T-helper 17 cell (primary cell): ENCODE measurements at places on chromosomes 12 and 14. TPM values are rescaled to one million over a fixed set of nuclear protein-coding genes. Genes with fewer than 3 reads are reported as not detected.

DNA sequence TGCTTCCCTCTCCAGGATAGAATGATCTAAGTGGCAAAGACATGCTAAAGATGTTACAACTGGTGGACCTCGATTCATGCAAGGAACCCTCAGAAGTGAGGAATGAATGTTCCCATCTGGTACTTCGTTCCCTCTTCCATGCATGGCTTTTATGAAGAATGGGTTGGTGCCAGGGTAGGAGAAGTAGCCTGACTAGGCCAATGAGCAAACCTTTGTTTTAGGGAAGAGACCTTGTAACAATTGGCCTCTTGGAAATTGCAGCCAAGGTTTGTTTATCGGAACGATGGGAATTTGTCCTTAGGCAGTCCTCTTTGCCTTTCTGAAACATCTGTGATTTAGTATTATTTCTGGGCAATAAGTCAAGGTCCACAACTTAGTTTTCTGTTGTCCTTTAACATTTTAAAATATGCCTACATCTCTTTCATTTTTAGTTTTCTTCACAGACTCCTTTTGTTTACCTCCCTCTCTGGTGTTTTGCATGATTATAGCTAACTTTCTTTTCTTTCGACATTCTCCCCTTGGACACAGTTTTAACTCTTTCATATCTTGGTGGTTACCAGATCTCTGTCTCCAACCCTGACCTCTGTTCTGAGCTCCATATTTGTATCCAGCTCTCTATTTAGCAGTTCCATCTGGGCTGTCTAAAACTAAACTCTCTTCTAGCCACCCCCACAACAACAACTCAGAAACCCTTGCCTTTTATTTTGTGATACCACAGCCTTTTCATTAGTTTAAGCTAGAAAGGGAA is 70.0 kb downstream of the DIP2B start:
- DNase-seq: no peak

DNA sequence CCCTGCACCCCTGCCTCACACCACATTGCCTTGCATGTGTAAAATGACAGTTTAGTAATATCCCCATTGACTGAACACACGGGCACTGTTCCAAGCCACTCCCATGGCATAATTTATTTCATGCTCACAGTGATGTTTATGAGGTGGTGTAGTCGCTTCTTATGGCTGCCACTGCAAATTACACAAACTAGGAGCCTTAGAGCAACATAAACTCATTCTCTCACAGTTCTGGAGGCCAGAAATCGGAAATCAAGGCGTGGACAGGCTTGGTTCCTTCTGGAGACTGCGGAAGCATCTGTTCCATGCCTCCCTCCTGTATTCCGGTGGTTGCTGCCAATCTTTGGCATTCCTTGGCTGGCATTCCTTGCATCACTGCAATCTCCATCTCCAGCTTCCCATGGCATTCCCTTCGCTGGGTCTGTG is 97.3 kb downstream of the RIN3 start:
- no peak for DNase-seq

OASL gene
- total RNA-seq: 18.8 TPM

SDR9C7 gene
- not detected for total RNA-seq

CLEC9A gene
- total RNA-seq: 0.18 TPM

- DNase-seq: no peak
Measured at GRCh38 chr12:89943463-89943862, 234.8 kb upstream of the ATP2B1 start.

- DNase-seq: no peak
Measured at GRCh38 chr12:15276088-15276698, 46.1 kb upstream of the PTPRO start.

LAG3 gene
- total RNA-seq: 3.8 TPM
